ENCODE measurements at places on chromosomes 3 and 15.

GRCh38 chr15:98620020-98620419, 28.3 kb upstream of the IGF1R start:
- no peak for DNase-seq

DNA sequence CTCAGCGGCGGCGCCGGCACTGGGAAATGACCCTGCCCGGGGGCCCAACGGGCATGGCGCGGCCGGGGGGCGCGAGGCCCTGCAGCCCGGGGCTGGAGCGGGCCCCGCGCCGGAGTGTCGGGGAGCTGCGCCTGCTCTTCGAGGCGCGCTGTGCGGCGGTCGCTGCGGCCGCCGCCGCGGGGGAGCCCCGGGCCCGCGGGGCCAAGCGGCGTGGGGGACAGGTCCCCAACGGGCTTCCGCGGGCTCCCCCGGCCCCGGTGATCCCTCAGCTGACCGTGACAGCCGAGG, 172 bp downstream of the ITPKA start:
- DNase-seq, result no peak

DNA sequence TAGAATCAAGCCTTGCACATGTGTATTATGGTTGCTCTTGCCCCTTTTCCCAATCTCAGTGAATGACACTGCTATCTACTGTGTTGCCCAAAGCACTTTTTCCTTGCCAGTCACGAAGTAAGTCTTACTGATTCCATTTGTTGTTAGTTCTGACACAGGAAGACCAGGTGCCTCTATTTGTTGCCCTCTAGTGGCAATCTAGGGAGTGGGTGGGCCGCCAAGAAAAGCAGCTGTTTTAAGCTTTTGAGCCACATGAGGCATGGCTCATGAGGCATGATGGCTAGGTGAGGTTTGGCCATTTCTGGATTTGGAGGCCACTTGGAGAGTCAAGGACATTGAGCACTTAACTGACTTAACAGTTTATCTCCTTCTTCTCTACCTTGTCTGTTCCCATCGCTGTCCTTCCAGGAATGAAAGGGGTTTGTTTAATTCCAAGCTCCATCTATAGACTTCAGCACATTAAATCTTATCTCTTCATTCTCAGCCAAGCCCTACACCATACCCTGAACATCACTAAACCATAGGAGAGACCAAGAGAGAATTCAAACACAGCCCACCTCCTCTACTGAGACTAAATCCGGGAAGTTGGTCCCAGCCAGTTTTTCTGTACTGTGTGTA, 103.1 kb downstream of the HCN4 start:
- peak; percentile 27 for DNase-seq

DNA sequence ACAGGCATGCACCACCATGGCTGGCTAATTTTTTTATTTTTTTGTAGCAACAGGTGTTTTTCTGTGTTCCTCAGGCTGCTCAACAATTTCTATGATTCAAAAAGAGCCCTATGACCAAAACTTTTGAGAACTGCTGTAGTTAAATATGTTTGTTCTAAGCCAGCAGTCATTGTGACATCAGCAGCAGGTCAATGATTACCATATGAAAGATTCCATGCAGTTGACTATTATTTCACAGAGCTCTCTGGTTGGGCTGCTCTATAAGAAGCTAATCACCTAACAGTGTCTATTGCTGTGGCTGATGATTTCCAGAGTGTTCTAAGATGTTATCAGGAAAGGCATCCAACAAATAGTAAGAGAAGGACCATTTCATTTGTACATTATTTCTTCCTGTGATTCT, at the start of gene CCDC54:
TSS of gene CCDC54 (plus strand) at position 289 of the 400 bp plus-strand sequence. CDS start 149 bp downstream, outside the sequence.
- DNase-seq, result no peak

GRCh38 chr3:73529308-73530021, 95.3 kb downstream of the PDZRN3 start:
- no peak for DNase-seq

- DNase-seq, result no peak
Observed at GRCh38 chr3:182058488-182058887, 346.8 kb downstream of the SOX2 start.

DNA sequence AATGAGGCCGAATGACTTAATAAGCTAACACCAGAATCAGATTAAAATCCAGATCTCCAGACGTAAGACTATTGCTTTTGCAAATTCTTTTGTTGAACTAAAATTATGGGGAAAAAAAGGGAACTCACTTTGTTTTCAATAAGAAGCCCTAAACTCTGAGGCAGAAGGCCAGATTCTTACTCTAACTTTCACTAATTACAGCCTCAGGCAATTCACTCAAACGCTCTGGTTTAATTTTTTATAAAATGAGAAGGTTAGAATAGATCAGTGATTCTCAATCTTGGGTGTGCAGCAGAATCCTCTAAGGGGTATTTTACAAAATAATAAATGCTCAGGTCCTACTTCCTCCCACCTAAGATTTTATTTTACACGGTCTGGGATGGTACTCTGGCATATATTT, 38.1 kb downstream of the C3orf70 start:
- DNase-seq, result no peak

DNA sequence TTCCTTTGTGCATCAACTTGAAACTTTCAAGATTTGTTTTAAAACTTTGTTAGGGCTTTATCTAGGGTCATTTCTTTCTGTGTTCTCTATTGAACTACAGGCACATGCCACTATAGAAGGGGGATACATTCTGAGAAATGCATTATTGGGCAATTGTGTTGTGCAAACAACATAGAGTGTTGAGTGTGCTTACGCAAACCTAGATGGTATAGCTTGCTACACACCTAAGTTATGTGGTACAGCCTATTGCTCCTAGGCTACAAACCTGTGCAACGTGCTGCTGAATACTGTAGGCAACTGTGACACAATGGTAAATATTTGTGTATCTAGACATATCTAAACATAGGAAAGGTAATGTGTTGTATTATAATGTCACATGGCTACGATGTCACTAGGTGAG, 33.0 kb upstream of the KLF13 start:
- DNase-seq, result no peak

GRCh38 chr15:34914317-34914716, 55.2 kb downstream of the AQR start:
- DNase-seq, result no peak

DNA sequence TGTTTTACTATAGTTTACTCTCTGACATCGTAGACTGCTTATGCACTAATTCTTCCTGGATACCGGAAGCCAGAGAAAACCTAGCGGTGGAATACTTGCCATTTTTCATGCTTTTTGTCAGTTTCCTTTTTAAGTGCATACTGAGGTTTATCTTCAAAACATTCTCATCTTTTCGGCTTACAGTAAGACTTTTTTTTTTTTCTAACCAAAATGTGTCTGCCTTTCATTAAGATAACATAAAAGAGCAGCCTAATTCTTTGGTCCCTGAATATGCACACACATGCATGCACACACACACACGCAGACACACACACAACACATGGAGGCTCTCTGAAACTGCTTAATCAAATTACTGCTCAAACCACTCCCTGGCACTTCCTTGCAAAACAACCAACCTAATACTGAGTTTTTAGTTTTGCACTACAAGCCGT, 1.3 kb downstream of the ZNF445 start:
- DNase-seq, result no peak

DNA sequence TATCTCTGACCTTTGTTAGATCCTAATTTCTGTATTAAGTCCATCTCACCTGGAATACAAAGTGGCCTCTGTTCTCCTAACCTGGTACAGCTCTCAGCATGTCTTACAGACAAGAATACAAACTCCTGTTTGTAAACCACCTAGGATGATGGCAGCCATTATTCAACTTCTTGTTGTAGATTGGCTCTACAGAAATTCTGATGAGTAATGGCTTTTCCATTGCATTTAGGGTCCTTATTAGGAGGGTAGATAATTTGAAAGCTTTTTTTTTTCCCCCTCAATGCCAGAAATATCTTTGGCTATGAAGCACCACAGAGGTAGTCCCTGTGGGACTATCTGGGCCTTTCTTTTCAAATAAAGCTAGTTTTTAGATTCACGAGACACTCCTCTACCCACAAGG, 9.8 kb downstream of the NR2E3 start:
- no peak for DNase-seq

- no peak for DNase-seq
Observed at GRCh38 chr3:26108846-26109489, 319.1 kb downstream of the OXSM start.

DNA sequence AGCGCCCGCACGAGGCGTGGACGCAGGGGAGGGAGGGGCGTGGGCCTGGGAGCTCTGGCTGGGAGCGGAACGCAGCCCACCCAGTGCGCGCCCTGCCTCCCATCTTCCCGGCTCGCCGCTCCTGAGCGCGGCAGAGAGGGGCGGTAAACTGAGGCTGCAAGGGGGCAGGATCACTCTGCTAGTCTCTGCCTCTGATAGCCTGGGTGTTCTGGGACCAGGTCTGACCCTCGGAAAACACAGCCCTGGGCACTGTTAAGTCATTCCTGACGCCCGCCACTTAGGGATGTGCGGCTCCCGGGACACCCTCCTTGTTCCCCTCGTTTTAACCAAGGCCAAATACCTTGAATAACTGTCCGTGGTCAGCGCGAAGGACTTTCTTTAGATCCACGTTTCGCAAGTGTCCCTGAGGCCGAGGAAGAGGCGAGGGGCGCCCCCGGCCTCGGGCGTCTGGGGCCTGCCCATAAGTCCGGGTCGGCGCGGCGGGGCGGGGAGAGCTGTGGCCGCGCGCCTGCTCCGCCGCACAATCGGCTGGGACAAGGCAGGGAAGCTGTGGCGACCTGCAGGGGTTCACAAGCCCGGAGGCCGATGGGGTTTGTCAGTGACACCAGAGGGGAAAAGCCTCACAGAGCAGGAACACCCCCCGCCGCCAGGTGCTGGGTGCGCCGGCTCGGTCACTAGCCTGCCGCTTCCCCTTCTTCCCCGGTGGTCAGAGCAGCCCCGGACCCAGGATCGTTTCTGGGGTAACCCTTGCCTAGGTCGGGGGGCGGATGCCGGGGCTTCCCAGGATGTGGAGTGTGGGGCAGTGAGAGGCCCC, 1.5 kb downstream of the ITPKA start:
- DNase-seq, result no peak

DNA sequence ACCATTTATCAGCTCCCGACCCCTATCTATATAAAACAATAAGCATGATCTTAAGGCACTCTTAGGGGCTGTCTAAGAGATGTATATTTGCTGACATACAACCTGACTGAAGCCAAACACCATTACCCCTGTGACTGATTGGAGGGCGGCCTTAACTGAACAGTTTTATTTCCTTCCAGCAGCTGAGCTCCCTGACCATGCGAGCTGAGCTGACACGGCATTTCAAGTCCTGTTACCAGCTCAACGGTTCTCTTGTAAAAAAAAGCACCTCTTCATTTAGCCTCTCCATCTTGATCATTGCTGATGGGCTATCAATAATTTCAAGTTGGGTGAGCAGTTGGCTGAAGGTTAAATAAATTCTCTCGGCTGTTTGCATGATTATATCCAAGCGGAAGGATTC, 33.4 kb upstream of the BNIP2 start:
- no peak for DNase-seq

- no peak for DNase-seq
Observed at GRCh38 chr15:40776537-40777141, 6.9 kb downstream of the C15orf62 start.

DNA sequence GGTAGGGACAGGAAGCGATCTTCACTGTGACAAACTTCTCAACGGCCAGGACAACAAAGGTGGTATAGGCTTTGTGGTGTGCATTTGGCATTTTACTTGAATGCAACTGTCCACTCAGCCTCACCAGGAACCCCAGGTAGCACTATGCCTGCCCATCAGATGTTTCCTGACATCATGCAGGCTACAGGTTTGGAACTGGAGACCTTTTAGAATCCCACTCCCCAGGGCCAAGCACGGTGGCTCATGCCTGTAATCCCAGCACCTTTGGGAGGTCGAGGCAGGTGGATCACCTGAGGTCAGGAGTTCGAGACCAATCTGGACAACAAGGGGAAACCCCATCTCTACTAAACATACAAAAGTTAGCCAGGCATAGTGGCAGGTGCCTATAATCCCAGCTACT, 9.6 kb downstream of the STARD5 start:
- no peak for DNase-seq

DNA sequence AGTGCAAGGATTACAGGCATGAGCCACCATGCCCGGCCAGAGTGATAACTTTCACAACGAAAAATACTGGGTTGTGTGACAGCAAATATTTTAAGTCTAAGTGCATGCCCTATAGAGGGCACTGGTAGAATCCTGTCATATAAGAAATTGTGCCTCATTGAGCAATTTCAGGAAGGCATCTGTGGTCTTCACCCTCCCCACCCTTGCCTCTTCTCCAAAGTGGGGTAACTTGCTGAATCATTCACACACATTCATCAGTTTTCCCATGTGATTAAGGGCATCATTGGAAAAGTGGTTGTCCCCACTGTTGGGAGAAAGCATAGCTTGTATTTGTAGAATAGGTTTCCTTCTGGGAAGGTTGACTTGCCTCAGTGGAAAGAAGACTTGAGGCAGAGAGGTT, 9.2 kb downstream of the MITF start:
- no peak for DNase-seq

DNA sequence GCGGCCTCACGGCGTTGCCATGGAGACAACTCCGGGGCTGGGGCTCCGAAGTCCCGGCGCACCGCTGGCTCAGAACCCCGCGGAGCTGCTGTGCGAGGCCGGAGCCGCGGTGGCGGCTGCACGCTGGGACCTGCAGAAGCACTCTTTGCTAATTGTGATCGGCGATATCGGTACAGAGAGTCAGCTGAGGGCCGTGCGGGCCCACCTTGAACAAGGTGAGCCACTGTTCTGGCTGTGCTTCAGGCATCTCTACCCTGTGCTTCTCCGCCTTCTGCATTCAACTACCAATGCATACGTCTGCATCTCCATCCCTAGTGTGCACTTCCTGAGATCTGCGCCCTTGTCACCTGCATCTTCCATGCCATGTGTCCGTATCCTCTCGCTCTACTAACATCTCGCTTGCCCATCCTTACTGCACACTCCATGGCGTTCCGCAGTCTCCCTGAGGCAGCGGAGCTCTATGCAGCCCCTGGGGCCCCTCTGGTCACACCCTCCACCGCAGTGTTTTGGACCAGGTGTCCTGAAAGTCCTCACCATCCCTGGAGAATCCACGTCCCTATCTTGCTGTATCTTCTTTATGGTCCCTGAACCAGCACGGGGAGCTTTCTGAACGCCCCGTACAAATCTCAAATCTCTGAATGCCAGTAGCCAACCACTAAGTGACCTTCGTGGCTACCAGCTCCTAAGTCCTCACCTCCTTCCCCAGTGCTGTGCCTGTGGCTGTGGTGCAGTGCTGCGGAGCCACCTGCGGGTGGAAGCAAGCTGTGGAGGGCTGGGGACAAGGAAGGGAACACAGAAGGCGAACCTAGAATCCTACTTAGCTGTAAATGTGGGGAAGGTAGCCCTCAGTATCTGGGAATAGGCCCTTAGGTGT, 6.2 kb upstream of the MAP1A start:
- DNase-seq, result no peak

DNA sequence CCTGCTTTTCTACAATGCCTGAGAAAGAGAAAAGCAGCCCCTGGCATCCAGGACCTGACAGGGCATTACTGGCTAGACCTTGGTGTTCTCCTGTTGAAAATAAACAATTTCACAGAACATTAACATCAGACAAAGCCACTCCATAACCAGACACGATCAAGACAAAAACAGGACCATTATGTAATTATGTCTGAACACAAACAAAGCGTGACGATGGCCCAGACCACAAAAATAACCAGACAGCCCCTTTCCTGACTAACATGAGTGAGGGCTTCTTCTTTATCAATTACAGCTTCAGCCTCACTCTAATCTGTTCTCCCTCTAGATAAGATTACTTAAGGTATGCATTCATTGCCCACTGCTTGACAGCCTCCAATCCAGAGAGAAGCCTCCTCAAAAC, 172.7 kb upstream of the LMCD1 start:
- no peak for DNase-seq

- DNase-seq, result no peak
Observed at GRCh38 chr3:68424796-68425460, 507.4 kb downstream of the TAFA4 start.

Data from brain pericyte (primary cell).